NCI-H1436 (cell line): ENCODE measurements at places on chromosomes 7 and 10.
A peak's percentile ranks its signal among the peaks of the same experiment; 100 is the strongest.

DNA sequence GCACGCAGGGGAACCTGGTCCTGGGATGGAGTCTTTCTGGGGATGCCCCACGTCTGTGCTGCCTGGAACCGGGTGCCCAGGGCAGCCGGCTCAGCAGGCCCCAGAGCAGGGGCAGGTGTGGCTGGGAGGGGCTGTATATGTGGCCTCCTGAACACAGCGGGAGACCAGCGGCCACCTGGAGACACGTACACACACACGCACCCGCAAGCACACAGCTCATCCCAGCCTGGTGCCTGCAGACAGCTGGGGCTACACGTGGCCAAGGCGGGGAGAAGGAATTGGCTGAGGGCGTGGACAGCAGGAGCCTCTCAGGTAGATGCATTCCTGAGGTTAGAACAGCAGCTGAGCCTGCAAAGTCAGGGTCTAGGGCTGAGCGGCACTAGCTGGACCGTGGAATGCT, 14.0 kb downstream of the ADAM8 start:
- DNase-seq: no peak

- no peak for DNase-seq
These were observed 111.6 kb upstream of the PTPRZ1 start for GRCh38 chr7:121761399-121761798.

- no peak for DNase-seq
These were observed 59.1 kb downstream of the ARID5B start for GRCh38 chr10:61960396-61961120.

DNA sequence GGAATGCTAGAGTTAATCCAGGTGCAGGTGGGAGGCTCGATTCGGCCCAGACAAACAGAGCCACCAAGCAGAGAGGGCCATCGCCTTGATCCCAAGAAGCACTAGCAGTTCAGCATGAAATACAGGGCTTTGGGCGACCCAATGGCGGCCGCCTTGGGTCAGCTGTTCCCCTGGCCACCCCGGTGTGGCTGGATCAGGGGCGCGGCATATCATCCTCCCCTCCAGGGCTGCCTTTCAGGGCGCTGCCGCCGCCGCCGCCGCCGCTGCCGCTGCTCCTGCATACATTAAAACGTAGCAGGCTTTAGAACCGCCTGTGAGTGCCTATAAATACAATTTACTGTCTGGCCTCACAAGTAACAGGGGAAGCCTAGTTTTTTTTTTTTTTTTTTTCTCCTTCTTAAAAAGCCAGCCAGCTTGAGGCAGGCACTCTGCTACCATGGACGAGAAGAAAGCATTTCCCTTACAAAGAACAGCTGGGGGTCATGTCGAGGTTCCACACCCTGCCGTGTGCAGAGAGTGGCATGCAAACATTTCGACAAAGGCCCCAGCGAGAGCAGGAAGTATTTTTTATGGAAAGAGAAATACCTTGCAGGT, 57.7 kb upstream of the EFCAB10 start:
- DNase-seq: peak; percentile 36

DNA sequence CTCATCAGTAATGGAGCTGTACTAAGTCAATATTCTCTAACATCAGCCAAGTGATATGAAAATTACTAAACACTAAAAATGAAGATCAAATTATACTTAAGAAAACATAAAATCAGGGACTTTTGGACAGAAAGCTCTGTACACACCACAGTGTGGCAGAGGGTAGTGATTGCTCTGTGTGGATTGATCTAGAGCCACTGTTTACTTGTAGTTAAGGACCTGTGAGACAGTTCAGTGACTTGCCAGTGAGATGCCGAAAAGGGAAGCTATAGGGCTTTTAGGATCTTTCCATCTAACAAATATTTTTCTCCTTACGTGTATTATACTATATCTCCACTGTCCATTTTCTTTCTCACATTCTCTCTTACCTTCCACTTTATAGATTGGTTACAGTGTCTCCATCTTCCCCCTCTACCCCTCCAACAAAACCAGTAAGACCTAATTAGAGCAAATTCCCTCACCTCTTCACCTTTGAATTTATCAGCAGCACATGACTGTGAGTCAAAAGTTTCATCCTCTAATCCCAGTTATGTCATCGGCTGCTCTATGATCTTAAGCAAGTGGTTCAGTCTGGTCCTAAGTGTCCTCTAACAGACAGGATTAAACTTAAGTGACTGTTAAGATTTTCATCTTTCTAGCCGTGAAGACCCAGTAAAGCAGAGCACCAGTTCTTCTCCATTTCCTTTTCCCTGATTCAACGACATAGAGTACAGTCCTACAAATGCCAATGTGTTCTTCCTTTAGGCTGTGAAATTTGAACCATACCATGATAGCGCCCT, 6.9 kb downstream of the PIK3CG start:
- no peak for DNase-seq

DNA sequence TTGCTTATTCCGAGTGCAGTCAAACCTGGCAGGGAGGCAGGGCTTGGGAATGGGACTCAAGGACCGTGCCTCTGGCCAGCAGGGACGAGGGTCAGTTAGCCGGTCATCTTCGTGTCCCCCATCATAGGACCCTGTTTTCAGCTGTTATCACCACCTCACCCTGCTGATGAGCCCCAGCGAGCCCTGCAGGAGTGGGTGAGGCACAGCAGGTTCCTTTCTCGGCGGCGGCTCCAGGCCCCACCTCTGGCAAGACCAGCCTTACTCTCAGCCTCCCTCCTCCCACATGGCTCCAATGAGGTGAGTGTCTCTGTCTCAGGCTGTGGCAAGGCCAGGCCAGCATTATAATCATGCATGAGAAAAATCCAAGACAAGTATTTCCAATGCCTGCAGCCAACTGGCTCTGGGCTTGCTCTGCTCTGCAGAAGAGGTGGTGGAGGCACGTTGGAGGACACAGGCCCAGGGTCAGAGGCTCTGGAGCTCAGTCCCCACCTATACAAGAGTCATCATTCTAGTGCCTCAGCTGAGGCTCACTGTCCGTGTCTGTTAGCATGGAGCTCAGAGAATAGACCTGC, 15.7 kb downstream of the PKD1L1 start:
- no peak for DNase-seq

- peak; percentile 85 for DNase-seq
These were observed 282.6 kb downstream of the AUTS2 start for GRCh38 chr7:69880840-69881239.

DNA sequence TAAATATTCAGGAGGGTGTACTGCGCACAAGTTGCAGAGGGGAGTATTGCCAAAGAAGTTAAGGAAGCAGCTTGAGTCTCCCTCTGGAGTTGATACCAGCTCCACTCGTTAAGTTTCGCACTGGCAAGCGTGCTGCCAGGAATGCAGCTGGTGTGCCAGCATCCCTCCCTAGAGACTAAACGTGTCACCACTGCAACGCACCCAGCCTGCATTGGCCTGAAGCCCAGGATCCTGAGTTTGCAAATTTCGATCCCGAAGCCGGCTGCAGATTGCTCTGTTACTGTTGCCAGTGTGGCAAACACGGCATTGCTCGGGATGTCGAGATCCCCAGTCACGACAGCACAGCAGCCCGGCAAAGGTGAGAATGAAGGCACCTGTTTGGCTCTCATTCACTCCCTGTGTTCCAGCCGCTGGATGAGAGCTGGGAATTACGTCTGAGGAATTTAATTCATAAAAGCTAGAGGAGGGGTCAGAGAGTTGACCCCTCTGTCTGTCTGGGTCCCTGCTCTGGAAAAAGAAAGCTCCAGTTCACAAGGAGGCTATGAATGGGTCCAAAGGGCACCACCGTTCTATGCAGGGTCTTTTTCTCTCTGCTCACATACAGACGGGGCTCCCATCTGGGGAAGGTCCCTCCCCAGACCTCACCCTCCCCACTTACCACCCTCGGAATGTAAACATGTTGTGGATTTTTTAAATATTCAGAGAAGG, 61.0 kb downstream of the NRP1 start:
- DNase-seq: peak; percentile 84

DNA sequence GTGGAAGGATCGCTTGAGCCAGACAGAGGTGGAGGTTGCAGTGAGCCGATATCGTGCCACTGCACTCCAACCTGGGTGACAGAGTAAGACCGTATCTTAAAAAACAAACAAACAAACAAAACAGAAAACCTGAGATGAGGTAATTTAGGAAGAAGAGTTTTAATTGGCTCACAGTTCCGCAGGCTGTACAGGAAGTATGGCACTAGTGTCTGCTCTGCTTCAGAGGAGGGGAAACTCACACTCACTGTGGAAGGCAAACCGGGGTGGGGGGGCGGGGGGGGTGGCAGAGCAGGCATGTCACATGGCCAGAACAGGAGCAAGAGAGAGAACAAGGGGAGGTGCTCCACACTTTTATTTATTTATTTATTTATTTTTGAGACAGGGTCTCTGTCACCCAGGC, 5.1 kb downstream of the UBE2D4 start:
- no peak for DNase-seq

DNA sequence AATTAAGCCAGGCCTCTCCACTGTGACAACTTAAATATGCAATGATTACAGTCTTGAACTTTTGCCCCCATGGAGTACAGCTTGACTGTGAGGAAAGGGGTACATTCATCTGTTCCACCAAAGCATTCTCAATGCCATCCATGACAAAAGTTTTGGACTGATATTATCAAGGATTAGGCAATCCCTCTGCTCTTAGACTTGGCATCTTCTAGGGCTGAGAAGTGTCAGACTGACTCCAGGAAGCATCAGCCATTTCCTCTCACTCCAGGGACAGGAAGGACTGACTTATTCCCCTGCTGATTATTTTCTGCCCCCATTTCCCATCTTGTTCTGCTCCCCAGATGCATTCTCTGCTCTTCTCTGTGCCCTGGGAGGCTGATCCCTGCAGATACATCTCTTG, 69.7 kb downstream of the ZNF365 start:
- no peak for DNase-seq

DNA sequence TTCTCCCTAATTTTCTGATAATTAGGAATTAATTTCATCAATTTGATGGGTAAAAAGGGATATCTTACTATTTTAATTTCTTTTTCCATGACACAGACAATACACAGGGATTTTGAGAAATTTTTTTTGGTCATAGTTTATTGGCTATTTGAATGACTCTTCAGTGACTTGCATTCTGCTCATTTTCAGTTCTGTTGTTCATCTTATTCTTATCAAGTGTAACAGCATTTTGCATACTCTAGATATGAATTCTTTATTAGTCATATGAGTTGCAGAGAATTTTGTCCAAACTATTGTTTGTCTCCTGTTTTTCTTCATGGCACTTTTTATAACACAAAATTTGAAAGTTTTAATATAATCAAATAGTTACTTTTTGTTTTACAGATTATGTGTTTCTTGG, 41.7 kb downstream of the MKLN1 start:
- no peak for DNase-seq

DNA sequence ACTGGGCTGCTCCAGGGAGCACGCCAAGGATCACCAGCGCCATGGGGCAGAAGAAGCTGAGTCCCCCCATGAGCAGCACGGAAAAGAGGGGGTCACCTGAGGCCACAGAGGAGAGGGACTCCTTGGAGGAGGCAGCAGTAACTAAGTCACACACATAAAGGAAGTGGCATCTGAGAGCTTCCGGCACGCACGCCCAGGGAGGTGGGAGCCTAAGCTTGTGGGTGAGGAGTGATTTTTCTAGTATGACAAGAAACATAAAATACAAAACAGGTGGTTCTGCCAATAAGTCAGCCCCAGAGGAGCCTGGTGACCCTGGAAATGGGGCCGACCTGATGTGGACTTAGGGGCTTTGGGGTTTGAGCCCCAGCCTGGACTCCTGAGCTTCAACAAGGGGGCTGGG, 60.8 kb downstream of the CARD11 start:
- no peak for DNase-seq

- DNase-seq: peak; percentile 30
These were observed 12.1 kb upstream of the RHBDD2 start for GRCh38 chr7:75866489-75867389.

GRCh38 chr10:25157650-25158049, 17.2 kb upstream of the GPR158 start:
- no peak for DNase-seq

GRCh38 chr7:105141068-105141467, 127.1 kb downstream of the KMT2E start:
- DNase-seq: no peak

- DNase-seq: peak; percentile 94
These were observed 1.1 kb upstream of the ZNF503 start for GRCh38 chr10:75402486-75403143.

- peak; percentile 45 for DNase-seq
These were observed 787.0 kb upstream of the C7orf33 start for GRCh38 chr7:147803606-147804005.

DNA sequence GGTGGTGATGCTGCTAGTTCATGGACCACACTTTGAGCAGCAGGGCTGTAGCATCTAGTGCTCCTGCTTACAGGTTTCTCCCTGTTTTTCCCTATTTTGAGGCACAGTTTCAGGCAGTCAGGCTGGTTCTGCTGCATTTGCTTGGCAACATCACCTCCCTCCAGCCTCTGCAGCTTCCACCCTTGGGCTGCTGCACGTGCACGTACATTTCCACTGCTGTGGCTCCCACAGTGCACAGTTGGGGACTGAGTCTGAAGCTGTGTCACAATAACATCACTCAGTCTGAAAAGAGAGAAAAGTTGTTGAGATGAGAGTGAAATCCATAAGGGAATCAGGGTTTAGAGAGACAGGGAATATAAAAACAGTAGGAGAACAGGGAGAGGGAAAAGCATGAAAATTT, 230.7 kb upstream of the FZD1 start:
- DNase-seq: no peak
